ENCODE measurements at places on chromosomes 16 and 17.

DNA sequence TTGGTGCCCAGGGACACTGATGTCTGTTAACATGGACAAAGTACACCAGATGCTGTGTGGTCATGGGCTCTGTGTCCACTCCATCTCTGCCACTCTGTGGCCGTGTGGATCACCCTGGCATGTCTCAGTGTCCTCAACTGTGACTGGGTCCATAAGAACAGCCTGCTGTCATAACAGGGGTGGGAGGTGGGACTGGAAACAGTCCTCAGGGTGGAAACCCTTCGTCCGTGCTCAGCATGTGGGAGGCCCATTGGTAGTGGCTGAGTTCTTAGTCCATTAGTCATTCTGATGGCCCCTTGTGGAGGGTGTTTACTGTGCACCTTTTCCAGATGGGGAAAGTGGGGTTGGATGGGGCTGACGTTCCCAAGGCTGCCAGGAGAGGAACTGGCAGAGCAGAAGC lies 12.8 kb downstream of the FLYWCH2 start:
- no peak for DNase-seq

DNA sequence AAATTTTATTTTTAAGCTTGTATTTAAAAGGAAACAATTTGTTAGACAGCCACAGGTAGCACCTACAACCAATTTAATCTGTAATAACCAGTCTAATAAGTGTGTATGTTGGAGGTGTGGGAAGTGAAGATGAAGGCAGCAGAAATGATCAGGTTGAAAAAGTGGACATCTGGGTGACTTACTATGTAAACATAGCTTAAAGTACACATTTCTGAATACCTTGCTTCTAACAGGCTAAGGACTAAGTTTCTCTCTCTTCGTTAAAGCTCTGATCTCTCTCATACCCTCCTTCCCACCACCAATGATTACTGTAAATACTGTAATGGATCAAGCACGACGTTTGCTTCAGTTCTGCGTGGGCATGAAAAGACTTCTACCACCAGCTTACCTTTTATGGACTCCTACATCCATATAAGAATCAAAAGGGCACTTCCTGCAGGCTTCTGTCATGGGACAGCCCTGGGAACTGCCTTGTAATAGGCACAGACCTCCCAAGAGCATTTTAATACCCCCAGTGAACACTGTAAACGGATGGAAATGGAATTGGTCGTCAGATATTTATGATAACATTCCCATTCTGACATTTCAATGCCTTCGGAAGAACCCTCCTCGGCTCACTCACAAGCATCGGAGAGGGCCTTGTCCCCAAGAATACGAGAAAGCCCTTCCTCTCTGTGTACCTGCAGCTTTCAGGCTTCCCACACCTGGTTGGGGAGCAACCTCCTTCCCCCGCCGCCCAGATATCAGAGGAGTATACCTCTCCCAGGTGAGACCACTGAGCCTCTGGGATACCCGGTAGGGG lies 700 bp downstream of the CCDC43 start:
- DNase-seq: peak; percentile 25

GRCh38 chr16:63244631-63245030 lies 1208.4 kb upstream of the CDH8 start:
- no peak for DNase-seq

DNA sequence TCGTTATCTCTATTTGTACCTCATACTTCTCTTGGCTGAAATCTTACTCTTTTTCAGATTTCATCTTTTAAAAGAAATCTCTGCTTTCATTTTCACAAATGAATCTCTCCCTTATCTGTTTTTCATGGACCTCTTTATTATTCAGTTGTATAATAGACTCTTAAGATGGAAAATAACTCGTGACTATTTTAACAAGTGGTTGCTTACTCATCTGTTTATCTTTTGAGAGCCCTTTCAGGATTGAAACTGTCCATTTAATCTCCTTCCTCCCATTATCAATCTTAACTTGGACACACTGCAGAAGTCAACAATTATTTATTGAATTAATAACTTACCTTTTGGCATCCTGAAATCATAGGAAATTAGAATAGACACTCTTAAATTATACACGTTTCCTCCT lies 68.8 kb downstream of the ABCA8 start:
- no peak for DNase-seq

DNA sequence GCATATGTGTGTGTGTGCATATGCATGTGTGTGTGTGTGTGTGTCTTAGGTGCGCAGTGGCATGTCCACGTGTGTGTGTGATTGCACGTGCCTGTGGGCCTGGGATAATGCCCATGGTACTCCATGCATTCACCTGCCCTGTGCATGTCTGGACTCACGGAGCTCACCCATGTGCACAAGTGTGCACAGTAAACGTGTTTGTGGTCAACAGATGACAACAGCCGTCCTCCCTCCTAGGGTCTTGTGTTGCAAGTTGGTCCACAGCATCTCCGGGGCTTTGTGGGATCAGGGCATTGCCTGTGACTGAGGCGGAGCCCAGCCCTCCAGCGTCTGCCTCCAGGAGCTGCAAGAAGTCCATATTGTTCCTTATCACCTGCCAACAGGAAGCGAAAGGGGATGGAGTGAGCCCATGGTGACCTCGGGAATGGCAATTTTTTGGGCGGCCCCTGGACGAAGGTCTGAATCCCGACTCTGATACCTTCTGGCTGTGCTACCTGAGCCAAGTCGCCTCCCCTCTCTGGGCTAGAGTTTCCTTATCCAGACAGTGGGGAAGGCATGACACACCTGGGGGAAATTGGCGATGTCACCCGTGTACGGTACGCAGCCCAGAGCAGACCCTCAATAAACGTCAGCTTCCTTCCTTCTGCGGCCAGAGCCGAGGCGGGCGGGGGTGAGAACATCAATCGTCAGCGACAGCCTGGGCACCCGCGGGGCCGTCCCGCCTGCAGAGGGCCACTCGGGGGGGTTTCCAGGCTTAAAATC lies 47.6 kb downstream of the IL21R start:
- no peak for DNase-seq
